ENCODE measurements at places on chromosomes 1 and 21. TPM values are rescaled to one million over a fixed set of nuclear protein-coding genes. Genes with fewer than 3 reads are reported as not detected.

- DNase-seq: no peak
These were observed 85.1 kb upstream of the CSF3R start for GRCh38 chr1:36567601-36568341.

DNA sequence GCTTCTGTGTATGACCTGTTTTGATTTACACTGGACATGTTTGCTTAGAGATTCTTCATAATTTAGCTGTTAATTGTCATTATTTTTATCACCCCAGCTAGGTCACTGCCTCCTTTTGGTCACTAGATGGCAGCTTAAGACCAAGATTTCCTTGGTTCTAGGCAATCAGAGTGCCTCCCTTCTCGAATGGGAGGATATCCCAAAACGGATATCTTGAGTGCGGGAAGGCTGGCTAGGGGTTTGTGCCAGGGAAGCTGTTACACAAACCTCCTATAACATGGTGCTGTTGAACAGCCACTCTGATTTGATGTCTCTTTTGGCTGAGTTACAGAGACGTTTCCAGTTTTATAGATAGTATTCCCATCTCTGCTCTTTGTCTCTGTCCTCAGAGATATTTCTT lies 283.5 kb downstream of the S1PR1 start:
- DNase-seq: no peak

DNA sequence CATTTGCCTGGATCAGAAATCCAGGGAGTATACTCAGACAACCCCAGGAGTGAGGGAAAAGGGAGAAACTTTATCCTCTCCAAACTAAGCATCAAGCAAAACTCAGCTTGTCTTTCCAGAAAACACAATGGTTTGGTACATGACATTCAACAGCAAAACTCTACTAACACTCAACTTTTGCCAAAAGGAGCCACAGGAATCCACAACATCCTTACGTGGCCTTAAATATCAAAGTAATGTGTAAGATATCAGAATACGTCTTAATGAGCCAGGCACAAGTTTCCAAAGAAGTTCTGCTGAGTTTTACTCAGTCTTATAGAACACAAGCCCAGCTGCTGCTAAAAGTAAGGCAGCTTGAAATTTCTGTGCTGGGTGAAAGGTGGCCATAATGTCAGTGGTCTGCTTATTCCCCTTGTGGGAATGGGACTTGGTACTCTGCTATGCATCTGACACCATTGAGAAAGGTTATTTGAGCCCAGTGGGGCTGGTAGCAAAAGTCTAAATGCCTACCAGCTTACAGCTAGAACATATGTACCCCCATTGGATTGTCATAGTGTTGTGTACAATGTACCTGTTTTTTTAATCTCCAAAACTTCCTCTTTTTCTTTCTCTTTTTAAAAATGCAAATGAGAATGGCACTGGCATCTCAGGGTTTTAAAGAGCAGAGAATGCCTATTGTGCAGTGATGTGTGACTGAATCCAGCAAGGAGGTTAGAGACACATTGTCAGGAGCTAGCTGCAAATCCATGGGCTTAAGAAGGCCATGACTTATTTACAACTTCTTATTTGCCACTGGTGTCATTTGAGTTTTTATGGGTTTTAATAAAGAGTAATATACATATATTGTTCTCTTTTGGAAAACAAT lies 62.0 kb upstream of the ST6GALNAC3 start:
- no peak for DNase-seq

GRCh38 chr1:163035446-163036249 lies 33.5 kb upstream of the RGS4 start:
- peak; percentile 73 for DNase-seq

- DNase-seq: peak; percentile 80
These were observed 373.7 kb downstream of the SRGAP2C start for GRCh38 chr1:121558514-121558913.

DNA sequence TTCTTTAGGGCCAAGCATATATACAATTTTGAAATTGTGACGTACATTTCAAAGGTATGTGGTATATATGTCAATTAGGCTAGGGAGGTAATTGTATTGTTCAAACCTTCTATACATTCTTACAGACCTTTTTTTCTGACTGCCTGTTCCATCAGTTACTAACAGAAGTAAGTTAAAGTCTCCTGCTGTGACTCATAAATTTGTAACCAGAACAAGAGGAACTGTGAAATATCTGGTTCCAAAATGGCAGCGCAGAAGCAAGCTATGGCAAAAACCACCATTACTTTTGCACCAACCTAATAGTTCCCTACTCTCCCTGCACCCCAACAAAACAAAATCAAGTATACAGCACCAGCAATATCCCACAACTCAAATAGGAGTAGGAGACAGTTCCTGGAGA lies 93.6 kb downstream of the ENAH start:
- no peak for DNase-seq

GRCh38 chr1:5901150-5901549 lies 91.1 kb downstream of the NPHP4 start:
- no peak for DNase-seq

DNA sequence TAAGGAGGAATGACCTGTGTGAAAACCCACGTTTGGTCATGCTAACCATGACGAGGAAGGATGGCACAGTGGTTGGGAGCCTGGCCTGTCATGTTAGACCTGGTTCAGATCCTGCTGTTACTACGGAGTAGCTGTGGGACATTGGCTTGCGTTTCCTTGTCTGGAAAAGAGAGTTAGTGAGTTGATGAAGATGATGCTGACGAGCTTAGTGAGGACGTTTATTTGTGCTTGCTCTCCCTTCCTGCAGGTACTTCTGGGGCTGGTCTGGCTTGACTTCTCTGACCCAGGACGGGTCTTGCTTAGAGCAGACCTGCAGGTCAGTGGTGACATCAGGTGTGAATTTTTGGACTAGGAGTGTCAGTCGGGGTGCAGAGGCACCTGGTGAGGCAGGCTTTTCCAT lies 14.7 kb downstream of the GALNT2 start:
- DNase-seq: no peak

DNA sequence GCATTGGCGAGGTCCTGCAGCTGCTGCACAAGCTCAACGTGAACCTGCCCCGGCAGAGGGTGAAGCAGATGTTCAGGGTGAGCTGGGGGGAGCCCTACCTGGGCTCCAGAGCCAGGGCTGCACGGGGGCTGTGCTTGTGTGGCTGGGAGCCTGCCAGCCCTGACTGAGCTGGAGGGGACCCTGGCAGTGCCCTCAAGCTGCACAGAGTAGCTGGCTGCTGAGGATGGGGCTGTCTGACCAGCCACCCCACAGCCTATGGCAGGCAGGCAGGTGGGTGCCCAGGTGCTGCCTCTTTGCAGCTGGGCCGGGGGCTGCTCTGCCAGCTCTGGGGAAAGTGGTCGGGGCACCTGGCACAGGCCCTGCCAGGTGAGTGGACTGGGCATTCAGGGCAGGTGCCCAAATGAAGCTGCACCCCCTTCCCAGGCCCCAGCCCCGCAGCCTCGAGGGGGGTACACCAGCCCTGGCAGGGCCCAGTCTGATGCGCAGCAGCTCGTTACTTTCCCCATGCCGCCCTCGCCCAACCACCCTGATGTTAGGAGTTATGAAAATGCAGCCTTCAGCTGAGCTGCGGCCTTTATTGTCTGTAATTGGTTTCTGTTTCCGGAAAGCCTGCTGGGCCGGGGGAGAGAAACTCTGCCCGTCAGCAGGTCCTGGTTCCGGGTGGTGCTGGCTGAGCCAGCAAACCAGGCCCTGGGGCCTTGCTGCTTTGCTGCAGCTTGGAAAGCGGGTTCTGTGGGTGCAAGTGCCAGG lies 4.3 kb downstream of the PLCH2 start:
- no peak for DNase-seq

- no peak for DNase-seq
These were observed 64.1 kb upstream of the RNPC3 start for GRCh38 chr1:103461161-103462105.

DNA sequence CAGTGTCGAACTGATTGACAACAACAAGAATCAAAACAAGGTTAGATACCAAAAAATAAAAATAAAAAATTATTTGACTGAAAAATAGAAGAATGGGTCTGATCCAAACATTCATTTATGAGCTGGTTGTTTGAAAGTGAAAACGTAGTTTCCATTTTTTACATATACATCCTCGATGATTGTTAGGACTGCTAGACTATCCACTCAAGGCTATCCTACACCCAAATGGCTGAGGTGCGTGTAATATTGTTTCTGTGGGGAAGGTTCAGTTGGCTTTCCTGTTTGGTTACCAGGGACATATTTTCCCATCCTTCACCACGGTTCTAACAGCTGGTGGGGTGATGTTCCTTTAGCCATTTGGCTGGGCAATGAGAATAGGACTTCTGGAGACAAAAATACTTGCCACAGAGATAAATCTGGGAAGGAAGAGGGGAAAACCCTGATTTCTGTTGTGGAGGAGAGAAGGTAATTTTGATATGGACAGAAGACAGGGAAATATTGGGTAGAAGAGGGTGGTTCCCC lies 66.3 kb downstream of the MAP3K7CL start:
- no peak for DNase-seq

DNA sequence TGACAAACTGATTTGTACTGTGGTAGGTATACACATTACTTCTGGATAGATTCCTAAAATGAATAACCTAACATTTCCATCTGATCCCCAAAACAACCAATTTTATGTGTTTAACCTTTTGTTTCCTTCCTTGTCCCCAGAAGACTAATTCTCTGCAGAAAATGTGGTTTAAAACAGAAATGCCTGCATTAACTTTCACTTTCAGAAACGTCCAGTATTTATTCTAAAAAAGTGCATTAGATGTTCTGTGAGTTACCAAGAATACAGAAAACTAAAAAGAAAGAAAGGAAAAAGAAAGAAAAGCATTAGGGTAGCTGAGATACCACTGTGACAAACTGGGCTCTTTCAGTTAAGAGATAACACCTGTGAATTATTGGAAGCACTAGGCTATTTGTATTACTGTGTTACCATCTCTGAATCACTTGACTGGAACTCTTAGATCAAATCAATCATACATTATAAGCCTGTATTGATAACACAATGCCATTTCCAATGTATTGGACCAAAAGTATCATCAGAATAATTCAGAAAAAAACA lies 177.7 kb downstream of the NCAM2 start:
- DNase-seq: no peak

Gene GRIK1
- total RNA-seq: not detected

Gene LCE1F
- total RNA-seq: not detected

Gene PTPN22
- not detected for total RNA-seq

Measured in MG63 (cell line).